ENCODE measurements at places on chromosomes 2 and 18.

DNA sequence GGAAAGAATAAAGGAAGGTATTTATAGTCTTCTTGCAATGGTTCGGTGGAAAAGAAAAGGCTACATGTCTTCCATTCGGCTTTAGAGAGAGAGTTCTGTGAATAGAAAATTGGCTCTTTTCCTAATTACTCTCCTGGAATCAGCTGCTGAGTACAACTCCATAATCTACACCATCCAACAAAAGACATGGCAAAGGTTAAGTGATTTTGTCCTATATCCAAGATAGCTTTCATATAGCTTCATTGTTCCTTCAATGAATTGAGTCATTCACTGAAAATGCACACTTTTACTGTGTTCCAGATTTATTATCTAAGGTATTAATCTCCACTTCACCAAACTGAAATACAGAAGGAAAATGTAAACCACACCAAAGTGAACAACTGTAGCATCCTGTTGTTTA lies 514.5 kb downstream of the LRRTM4 start:
- DNase-seq: no peak

GRCh38 chr18:45023519-45023918 lies 342.8 kb downstream of the SETBP1 start:
- DNase-seq: no peak

DNA sequence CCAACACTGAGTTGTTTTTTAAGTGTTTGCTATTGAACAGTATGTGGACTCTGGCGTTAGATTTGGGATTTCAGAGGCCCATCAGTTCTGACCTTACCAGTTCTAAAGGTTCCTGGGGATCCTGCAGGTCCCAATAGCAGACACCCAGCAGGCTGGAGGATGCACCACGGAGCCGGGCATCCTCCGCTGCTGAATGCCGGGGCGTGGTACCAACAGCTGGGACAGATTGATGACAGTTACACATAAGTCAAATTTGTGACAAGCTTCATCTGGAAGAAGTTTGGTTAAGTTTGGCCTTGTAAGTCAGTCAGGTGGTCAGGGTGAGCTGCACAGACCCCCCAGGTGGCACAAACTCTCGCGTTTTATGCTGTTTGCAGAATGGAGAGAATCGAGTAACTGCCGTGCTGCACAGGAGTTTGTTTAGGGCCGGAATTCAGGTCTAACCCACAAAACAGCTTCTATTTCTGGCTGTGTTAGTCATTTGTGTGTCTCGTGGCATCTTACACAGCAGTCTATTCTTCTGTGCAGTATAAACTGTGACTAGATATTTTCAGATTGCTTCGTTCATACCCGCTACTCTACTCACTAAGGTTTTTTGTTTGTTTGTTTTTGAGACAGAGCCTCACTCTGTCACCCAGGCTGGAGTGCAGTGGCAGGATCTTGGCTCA lies 19.2 kb downstream of the CTDP1 start:
- DNase-seq: peak; percentile 13

DNA sequence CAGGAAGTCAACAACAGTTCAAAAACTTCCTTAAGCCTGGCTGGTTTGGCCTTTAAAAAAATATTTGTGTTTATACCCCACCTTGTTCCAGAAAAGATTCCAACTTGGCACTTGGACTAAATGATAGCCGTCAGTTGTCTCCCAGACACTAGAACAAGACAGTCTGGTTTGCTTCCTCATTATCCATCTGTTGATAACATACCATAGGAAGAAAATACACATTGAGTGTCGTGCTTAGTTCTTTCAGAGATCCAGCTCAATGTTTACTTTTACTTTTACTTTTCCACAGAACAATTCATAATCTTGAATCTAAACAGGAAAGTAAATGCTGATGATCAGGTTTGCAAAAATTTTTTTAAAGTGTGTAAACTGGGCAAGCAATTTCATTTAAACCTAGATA lies 2.4 kb upstream of the VPS54 start:
- no peak for DNase-seq

GRCh38 chr2:120470041-120470965 lies 124.4 kb downstream of the INHBB start:
- DNase-seq: peak; percentile 82

DNA sequence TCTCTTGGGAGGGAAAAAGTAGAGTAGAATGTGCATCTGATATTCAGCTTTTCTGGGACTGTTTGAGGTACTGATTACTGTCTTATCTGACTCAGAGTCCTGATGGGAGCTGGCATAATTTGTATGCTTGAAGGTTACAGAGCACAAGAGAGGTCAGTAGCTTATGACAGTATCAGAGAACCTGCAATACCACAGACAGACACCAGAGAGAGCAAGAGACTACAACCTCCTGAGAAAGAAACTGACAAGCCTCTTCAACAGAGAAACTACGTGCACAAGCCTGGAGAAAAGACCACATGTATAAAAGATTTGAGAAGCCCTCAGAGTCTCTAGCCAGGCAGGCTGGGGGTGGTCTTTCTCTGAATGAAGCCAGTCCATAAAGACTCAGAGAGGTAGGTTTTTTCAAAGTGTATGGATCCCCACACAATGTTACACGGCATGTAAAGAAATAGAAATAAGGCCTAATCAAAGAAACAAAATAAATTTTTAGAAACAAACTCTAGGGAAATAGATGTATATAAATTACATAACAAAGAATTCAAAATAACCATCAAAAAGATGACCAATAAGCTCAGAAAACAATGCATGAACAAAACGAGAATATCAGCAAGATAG lies 568.3 kb downstream of the LRRTM4 start:
- no peak for DNase-seq

Data from heart left ventricle (tissue), 16 donors.